ENCODE measurements at places on chromosomes 13 and 19.
A peak's percentile ranks its signal among the peaks of the same experiment; 100 is the strongest.

DNA sequence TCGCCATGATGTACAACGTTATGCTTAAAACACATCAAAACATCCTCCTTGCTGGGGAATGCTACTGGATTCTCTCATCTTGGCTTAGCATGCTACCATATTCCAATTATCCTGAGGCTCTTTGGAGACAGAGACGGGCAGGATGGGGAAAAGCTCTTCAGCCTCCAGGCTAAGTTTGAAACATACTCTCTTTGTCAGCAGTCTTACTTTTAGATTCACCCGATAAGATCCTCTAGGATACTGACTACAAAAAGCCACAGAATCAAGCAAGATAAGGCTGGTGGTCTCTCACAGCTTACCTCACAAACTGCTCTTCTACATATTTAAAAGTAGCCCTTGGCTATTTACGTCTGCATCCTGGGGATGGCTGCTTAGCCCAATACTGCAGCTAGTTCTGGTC lies 72.8 kb upstream of the LRCH1 start:
- DNase-seq: no peak

GRCh38 chr13:79919091-79919490 lies 421.8 kb downstream of the SPRY2 start:
- no peak for DNase-seq

DNA sequence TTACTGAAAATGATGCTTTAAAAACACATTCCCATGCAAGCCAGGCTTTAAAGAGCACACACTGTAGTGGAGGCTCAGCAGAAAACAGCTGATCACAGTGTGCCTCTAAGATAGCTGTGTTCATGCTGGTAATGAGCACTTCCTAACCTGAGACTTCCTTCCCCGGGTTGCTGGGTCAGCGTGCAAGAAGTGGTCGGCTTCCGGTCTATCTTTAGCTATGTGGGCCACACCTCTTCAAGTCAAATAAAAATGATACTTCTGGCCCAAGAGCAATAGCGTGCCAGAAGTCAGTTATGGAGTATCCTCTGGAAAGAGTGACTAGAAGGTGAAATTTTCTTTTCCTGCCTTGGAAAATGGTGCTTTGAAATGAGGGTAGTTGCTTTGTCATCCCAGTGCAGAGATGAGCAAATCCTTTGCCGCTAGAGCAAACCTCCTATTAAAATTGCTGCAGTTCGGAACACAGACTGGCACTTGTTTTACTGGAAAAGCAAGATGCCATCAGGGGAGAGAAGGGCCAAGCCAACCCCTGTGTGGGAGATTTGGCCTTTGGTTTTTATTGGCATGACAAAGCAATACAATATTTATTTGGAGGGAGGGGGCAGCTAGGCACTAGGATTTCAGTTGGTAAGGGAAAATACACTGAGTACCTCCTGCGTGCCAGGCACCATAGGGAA lies 64.2 kb downstream of the ARHGAP35 start:
- no peak for DNase-seq

- DNase-seq: no peak
Measured at GRCh38 chr13:43297967-43298678, 274.7 kb downstream of the DNAJC15 start.

- peak; percentile 33 for DNase-seq
Measured at GRCh38 chr19:38527466-38528136, 90.2 kb downstream of the MAP4K1 start.

GRCh38 chr13:22012686-22013085 lies 341.8 kb downstream of the FGF9 start:
- no peak for DNase-seq

GRCh38 chr13:100208002-100208401 lies 119.1 kb downstream of the PCCA start:
- DNase-seq: no peak

- no peak for DNase-seq
Measured at GRCh38 chr19:10655457-10656312, 1.5 kb downstream of the ILF3 start.

DNA sequence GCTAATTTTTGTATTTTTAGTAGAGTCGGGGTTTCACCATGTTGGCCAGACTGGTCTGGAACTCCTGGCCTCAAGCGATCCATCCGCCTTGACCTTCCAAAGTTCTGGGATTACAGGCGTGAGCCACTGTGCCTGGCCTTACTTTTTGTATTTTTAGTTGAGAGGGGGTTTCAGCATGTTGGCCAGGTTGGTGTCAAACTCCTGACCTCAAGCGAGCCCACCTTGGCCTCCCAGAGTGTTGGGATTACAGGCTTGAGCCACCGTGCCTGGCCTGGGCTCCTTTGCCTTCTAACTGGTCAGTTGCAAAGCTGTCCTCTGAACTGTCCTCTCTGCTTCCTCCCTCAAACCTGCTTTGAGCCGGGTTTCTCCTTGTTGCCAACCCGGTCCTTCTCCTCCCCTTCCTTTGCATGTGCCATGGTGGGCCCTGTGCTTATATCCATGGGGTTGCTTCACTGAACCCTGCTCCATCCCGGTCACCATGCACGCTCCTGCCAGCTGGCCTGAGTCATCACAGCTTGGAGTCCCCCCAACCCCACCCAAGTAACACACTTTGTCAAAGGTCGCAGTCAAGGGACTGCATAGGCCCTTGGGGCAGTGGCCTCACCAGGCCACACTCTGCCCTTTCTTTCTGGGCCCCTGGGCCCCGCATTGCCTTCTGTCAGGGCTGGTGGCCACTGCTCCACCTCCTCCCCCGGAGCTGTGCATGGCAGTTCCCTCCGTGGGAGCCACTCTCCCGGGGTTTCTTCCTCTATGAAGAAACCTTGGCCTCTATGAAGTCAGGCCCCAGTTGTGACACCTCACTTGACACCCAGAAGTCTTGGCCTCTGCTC lies 21.2 kb downstream of the WTIP start:
- no peak for DNase-seq

GRCh38 chr19:17136021-17136420 lies 60.4 kb downstream of the MYO9B start:
- DNase-seq: no peak

DNA sequence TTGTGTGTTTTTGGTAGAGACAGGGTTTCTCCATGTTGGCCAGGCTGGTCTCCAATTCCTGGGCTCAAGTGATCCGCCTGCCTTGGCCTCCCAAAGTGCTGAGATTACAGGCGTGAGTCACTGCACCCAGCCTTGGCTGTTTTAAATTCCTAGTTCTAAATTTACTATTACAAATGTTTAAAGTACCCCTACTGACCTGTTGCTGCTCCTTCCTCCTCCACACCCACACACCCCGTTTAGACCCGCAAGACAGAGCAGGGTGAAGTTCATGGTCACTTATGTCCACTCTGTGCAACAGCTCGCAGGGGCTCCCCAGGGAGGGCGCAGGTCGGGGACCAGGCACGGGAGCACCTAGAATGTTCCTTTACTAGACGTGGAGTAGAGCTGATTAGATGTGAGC lies 28.7 kb downstream of the TMEM161A start:
- no peak for DNase-seq

DNA sequence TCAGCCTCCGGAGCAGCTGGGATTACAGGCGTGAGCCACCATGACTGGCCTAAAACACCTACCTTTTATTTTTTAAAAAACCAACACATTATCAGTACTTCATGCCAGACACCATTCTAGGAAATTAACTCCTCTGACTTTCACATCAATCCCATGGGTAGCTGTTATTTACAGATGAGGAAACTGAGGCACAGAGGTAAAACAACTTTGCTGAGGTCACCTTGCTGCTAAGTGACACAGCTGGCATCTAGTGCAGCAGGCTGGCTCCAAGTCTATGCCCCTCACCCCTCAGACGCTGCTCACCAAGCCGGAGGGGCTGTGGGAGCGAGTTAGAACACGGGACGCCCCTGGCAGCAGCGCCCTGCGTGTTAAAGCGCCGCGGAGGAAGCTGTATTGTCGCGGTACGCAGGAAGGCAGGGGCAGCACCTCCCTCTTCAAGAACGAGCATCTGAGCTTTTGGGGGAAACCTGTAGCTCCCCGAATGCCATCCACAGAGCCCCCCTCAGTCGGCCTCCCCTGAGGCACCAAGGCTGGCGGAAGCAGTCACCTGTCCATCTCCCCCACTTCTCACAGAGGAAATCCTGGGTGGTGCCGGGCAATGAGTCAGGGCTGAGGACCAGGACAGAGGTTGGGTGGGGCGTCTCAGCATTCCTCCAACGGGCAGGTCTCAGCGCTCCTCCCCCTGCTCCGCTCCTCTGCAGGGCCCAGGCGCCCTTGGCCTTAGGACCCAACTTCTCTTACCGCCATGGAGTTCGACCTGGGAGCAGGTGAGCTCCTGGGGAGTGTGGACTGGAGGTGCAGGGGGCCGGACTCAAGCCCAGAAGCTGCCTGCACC lies at the start of gene C19orf33:
Gene C19orf33, plus strand, starts transcription at position 735 of the 835 bp plus-strand sequence. Its CDS starts 11 bp downstream, at position 746.
- no peak for DNase-seq

GRCh38 chr13:111110054-111110453 lies 5.1 kb upstream of the ARHGEF7 start:
- no peak for DNase-seq

DNA sequence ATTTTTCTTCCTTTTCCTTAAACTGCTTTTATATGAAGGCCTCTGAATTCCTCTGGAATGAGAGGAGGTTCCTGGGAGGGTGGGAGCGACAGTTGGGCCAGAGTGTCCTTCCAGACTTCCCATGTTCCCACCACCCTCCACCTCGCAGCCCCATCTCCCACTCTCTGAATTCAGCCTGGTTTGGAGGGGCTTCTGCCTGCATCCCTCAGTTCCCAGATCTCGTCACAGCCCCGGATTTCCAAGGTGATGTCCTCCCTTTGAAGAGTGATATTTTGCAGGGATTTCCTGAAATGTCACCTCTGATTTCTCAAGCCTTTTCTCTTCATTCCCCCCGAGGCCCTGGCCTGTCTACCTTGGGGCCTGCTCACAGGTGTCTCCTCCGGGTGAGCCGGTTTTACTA lies 16.7 kb upstream of the SLC7A9 start:
- no peak for DNase-seq

DNA sequence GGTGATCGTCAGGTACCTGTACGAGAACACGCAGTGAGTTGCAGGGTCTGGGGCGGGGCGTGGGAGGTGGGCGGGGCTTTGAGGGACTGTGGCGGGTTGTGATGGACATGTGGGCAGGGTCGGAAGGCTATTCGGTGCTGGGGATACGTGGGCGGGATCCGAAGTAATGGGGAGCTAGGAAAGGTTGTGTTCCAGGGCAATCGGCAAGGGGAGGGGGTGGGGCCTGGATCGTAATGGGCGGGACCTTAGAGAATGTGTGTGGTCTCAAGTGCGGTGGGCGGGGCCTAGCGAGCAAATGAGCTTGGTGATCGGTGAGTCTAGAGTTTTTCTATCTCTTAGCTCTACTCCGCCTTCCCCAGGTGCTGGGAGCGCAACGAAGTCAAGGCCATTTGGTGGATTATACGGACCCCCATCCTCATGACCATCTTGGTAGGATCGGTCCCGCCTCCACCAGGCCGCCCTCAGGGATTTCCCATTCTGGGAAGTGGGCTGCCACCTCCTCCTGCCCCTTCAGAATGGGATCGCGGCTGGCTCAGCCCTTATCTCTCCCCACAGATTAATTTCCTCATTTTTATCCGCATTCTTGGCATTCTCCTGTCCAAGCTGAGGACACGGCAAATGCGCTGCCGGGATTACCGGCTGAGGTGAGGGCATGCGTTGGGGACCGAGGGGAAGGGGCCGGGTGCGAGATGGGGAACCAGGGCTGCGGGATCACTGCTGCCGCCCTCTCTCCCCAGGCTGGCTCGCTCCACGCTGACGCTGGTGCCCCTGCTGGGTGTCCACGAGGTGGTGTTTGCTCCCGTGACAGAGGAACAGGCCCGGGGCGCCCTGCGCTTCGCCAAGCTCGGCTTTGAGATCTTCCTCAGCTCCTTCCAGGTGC lies 9.6 kb downstream of the GIPR start:
- peak; percentile 87 for DNase-seq

DNA sequence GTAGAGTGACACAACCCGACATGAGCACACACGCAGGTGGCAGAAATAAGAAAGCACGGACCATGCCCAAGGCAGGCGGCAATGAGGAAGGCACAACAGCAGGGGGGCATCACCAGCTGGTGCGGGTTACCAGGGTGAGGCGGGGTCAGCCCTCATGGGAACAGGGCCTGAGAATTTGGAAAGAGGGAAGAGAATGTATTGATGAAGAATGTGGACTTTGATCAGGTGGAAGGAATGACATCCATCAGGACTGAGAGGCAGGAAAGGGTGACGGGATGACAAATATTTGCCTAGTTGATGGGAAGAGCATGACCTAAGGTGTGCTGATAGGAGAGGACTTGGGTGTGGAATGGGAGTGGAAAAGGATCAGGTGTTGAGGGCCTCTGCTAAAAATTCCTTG lies 177.5 kb downstream of the ABCC4 start:
- no peak for DNase-seq

GRCh38 chr13:37869756-37870488 lies at the start of gene TRPC4:
TRPC4 (minus strand) TSS chr13:37869772; CDS start chr13:37783333, 86,439 bp downstream.
- no peak for DNase-seq

- no peak for DNase-seq
Measured at GRCh38 chr19:1910177-1910576, 5.0 kb downstream of the ADAT3 start.

DNA sequence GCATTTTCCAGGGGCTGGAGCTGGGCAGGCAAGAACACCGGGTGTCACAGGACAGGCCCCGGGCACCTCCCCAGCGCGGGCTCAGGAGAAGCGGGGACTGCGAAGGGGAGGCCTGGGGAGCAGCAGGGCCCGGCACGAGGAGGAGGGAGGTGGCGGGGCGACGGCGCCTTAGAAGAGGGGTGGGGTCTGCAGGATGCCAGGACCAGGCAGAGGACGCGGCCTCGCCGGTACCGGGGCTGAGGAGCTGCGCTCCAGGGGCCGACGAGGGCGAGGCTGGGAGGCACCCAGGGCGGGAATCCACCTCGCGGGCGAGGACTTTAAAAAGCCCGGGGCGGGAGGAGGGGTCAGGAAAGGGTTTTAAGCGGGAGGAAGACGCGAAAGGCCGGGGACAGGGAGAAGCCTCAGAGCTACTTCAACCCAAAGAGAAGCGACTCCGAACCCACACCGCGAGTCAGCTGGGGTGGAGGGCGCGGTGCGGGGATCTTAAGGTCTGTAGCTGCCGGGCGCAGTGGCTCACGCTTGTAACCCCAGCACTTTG lies 665 bp downstream of the ZNF347 start:
- peak; percentile 29 for DNase-seq

DNA sequence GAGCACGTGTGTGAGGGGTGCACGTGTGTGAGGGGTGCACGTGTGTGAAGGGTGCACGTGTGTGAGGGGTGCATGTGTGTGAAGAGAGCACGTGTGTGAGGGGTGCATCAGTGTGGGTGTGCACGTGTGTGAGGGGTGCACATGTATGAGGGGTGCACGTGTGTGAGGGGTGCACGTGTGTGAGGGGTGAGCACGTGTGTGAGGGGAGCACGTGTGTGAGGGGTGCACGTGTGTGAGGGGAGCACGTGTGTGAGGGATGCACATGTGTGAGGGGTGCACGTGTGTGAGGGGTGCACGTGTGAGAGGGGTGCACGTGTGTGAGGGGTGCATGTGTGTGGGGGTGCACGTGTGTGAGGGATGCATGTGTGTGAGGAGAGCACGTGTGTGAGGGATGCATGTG lies 15.7 kb downstream of the RASA3 start:
- DNase-seq: no peak

GRCh38 chr19:46413262-46414031 lies at the start of gene CCDC8:
CCDC8 (minus strand) TSS chr19:46413564; CDS start chr19:46412810, 754 bp downstream.
- DNase-seq: no peak

Measured in CD4-positive, alpha-beta T cell treated with Interleukin-4 for 1 hour (primary cell).